ENCODE measurements at places on chromosomes 4 and X.

DNA sequence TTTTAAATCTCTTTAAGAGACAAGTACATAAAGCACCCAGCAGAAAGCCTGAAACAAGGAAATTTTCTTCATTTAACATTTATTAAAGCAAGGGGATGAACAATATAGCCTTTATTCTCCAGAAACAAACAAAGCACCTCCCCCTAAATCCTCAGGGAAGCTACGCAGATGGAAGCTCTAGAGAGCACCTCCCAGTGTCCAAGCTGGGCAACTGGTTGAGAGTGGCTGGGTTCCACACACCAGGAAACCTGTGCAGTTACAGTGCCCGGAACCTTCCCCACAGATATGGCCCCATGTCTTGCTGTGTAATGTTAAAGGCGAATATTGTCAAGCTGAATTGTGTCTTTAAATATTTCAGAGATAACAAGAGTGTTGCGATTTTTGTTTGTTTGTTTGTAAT is 8.9 kb upstream of the TRIML1 start:
- no peak for DNase-seq

DNA sequence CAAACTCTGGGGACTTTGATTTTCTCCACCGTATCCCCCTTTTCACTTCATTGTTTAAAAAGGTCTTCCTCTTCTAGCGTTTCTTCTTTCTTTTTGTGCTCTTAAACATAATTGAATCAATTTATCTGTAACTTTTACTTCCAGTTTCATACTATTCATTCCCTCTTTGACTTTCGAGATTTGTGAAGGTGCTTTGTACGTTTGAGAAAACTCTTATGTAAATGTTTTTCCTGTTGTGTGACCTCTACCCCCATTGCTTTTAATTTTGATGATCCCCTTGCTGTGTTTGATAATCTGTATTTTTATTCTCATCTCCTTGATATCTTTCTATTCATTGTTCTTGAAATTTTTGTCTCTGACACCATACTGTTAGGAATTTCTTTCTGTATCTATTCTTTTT is 4.8 kb downstream of the USP38 start:
- no peak for DNase-seq

- DNase-seq, result no peak
These were observed 12.9 kb downstream of the SH3TC1 start for GRCh38 chr4:8211737-8212581.

DNA sequence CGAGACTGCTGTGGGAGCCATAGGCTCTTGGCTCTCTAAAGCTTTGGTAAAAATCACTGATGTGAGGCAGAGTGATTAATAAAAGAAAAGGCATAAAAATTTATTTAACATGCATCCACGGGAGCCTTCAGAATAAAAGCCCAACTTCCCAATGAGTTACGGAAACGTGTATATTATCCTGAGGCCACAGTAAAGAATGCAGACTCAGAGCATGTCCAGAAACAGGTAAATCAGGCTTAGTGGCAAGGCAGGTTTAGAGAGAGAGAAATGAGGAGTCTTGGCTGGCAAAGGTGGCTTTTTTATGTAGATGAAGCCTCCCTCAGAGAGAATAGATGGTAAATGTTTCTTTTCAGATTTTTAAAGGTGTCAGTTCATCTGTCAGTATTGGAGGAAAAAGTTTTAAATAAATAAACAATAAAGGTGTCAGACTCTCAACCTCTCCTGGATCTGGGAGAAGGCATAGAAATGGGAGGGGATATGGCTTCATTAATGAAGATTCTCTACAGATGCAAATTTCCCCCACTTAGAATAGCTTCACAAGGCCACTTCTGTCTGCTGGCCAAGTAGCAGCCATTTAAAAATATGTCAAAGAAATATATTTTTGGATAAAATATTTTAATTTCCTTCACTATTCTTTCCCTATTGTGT is 24.0 kb downstream of the C4orf51 start:
- DNase-seq, result no peak

DNA sequence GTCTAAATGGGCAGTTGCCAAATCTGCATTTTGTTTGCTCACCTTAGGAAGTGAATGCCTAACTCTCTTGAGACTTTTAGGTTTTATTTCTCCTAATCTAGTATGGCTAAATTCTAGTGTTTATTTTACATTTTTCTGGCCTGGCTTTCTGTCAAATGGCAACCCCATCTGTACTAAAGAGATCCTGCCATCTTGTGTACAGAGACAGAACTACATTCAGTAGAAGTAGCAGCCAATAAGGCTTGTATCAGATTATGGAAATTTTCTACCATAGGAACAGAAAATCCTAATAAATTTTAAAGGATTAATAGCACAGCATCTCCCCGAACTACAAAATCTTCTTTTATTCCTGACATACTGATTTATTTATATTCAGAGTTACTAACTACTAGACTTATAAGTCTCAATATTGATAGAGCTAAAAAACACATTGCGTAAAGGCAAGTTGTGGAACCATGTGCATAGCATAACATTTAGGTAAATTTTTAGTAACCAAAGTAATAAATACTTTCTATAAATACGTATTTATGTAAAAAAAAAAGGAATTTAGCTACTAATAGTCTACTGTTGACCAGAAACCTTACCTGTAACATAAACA is 45.5 kb downstream of the TMEM144 start:
- no peak for DNase-seq

GRCh38 chr4:127165971-127166370 is 466.8 kb upstream of the INTU start:
- DNase-seq, result no peak

DNA sequence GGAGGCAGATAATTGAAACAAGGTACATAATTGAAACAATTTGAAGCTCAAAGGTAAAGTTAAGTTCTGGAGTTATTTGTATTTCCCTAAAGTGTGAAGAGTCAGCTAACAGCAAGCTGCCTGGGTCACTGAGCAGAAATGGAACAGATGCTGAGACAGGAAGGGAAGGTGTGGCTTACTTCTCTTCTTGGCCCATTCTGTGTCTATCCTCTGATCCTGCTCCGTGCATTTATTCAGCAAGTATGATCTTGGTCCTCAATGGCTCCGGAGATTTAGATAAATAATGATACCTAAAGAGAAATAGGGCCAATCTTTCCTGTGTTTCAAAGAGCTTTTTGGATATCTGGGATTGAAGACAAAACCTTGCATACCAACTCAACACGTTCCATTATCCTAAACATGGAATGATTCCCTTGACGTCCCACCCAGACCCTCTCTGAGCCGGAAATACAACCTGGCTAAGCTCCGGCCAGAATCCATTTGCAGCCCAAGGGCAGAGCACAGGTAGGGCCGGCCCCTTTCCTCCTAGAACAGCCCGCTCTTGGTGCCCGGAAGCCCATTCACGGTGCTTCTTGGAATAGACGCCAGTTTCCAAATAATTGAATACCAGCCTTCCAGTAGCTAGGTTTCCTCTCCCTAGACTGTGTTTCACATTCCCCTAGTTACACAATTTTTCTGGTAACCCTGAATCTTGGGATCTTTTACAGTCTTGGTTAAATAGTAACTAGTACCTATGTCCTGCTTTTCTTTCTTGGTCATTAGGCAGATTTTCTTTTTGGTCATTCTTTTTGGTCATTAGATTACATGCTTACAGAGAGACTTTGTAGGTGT is 211.0 kb downstream of the NWD2 start:
- DNase-seq, result no peak

GRCh38 chr4:144411119-144411518 is 234.8 kb upstream of the HHIP start:
- DNase-seq, result no peak

DNA sequence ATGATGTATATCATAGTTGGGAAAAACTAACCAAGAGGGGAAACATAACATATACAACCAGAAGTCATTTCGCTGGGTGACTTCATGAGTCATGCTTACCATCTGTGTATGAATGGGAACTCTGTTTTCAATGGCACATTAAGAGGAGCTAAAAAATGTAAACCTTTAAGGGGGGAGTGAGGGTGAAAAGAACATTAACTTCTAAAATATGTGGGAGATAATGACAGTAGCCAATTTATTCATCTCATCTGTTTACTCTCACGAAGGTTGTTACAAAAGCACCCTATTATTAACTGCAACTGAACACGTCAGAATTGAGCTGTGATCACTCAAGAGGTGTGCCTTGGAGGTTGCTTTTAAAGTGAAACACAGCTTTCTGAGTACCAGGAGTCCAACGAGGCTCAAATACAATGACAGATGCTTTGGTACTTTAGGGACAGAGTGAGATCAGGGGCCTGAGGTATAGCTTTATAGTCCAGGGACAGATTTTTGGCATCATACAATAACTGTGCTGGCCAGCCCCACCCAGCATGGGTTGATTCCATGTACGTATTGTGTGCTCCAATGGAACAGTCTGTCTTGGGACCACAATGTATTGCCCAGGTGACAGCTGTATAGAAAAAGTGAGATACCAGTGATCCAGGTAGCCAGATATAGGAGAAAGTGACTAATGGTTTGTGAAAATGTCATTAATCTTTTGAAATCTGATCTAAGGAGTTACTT is 107.3 kb downstream of the AMMECR1 start:
- DNase-seq, result no peak

DNA sequence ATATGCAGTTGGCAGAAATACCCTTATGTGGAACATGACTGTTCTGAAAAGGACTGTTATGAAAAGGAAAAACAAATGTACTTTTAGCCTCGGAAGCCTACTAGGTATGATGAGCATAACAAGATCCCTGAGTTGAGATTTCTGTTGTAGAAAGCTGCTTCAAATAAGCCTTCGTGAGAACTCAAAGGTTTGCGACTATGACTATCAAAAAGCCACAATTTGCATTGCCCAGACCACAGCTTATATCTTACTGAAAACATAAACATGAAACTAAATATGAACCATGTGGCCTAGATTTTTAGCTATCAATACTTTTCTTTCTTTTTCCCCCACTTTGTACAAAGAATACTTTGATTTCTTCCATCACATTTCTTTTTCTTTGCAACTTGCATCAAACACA is 398.2 kb upstream of the LCORL start:
- no peak for DNase-seq

DNA sequence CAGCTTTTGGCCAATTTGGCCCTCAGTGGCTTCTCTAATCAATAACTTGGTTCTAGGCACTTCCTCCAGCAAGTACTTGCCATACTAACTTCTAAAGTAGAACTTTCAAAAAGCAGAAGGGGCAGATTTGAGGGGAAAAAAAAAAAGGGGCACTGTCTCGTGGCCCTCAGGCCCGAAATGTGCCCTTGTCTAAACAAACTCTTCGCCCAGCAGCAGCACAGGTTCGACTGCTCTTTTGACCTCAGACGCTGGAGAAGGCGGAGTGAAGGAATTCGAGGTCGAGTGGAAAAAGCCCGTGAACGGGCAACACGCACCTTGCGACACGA is 775 bp downstream of the GRPEL1 start:
- DNase-seq, result no peak

DNA sequence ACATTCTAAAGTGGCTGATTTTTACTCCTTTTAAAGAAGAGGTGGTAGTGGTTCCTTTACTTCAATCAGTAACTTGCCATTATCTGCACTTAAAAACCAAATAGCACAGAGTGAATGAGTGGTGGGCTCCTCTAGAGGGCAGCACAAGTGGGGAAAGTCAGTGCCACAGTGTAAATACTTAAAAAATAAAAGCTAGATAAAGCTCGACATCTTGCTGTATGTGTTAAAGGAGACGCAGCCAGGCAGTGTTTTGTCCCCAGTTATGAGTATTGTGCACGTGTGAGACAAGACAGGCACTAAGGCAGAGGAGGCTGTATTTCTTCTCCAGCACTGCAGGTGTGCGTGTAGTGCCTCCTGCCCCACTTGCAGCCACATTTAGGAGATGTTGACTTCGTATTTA is 24.6 kb downstream of the NAP1L5 start:
- no peak for DNase-seq

GRCh38 chr4:141090473-141090872 is 42.8 kb downstream of the RNF150 start:
- DNase-seq, result no peak

All from stimulated activated CD8-positive, alpha-beta memory T cell treated with anti-CD3 and anti-CD28 coated beads, Interleukin-4, amount 100 ng/mL, for 24 hours (primary cell).